ENCODE measurements at places on chromosomes 11 and 22.

GRCh38 chr11:115379528-115379927 lies 124.7 kb downstream of the CADM1 start:
- H3K4me1 ChIP-seq, result no peaks in the 10 kb centered on the region
- H3K36me3 ChIP-seq, result no peaks in the 10 kb centered on the region
- no peak overlapping the region for H3K27ac ChIP-seq
- DNase-seq, result no peak
- no peak overlapping the region for H3K4me3 ChIP-seq
- H3K27me3 ChIP-seq, result no peaks in the 10 kb centered on the region

- no peak for DNase-seq
- H3K27ac ChIP-seq, result no peak overlapping the region
- no peak overlapping the region for H3K4me3 ChIP-seq
- H3K27me3 ChIP-seq, result no peaks in the 10 kb centered on the region
- no peaks in the 10 kb centered on the region for H3K4me1 ChIP-seq
These were observed 1979.7 kb upstream of the RAG2 start for GRCh38 chr11:38577769-38578168.

DNA sequence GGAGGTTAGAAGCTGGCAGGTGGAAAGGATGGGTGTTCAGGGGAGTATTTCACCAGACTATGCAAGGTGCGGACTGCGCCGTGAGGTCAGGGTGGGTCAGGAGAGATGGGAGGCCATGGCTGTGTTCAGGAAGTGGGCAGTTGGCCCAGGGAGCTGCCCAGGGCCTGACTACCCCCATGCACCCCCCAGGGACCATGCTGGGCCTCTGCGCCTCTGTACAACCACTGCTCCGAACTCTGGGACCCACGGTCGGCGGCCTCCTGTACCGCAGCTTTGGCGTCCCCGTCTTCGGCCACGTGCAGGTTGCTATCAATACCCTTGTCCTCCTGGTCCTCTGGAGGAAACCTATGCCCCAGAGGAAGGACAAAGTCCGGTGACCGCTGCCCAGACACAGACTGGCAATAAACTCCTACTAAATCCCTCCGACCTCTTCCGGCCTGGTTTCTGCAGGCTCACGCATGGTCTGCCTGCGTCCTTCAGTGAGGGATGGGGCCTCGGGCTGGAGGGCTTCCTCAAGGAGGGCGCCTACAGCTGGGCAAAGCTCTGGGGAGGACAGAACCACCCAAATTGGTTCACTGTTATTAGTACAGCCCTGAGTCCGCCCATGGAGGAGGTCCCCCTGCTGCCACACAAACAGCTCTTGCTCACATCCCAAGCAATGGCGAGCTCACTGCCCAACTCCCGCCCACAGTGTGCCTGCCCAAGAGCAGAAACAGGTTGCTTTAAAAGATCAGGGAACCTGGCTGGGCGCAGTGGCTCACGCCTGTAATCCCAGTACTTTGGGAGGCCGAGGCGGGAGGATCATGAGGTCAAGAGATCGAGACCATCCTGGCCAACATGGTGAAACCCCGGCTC lies 4.2 kb downstream of the PHLDA2 start:
- peaks cover 29% of the 10 kb centered on the region for H3K27me3 ChIP-seq
- H3K27ac ChIP-seq, result no peak overlapping the region
- DNase-seq, result no peak

DNA sequence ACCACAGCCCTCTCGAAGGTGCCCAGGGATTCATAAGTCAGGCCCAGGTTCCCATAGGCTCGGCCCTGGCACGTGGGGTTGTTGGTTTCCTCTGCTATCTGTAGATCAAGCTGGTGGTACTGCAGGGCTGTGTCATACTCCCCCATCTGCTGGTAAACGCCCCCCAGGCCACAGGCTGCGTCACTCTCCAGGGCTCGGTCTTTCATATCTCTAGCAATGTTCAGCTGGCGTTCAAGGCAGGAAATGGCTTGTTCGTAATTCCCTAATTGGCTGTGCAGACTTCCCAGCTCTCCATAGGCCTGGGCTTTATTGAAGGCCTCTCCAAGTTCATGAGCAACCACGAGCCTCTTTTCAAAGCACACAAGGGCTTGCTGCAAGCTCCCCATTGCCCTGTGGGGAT lies 186.4 kb upstream of the PITPNB start:
- H3K36me3 ChIP-seq, result peaks cover 14% of the 10 kb centered on the region
- H3K4me1 ChIP-seq, result no peaks in the 10 kb centered on the region
- no peaks in the 10 kb centered on the region for H3K27me3 ChIP-seq
- no peak overlapping the region for H3K4me3 ChIP-seq
- H3K27ac ChIP-seq, result no peak overlapping the region
- DNase-seq, result no peak

- H3K4me1 ChIP-seq, result peaks cover 3% of the 10 kb centered on the region
- DNase-seq, result no peak
- no peaks in the 10 kb centered on the region for H3K36me3 ChIP-seq
- H3K27ac ChIP-seq, result no peak overlapping the region
- no peak overlapping the region for H3K4me3 ChIP-seq
These were observed 72.3 kb downstream of the ADM start for GRCh38 chr11:10377183-10377582.

- no peaks in the 10 kb centered on the region for H3K27me3 ChIP-seq
- no peak for DNase-seq
- H3K4me3 ChIP-seq, result no peak overlapping the region
- H3K27ac ChIP-seq, result no peak overlapping the region
- no peaks in the 10 kb centered on the region for H3K4me1 ChIP-seq
These were observed 49.3 kb downstream of the LRP5 start for GRCh38 chr11:68361702-68362101.

DNA sequence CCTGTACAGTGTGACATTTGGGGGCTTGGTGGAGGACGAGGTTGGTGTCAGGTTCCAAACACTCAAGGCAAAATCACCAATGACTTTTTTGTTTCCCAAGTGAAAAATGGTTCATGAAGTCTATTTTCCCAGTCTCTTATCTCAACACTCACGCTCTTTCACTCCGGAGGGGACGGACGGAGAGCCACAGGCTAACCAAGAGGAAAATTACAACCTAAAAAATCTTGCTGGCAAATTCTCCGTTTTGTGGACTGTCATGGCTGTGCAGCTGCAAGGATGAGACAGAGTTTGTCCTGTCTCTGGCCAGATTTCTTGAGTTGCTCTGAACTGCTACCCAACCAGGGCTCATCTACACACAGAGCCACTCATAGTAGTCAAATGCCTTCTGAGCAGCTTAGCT lies 101.2 kb downstream of the ABTB2 start:
- no peaks in the 10 kb centered on the region for H3K36me3 ChIP-seq
- peaks cover 10% of the 10 kb centered on the region for H3K4me1 ChIP-seq
- H3K27me3 ChIP-seq, result no peaks in the 10 kb centered on the region
- no peak for DNase-seq

DNA sequence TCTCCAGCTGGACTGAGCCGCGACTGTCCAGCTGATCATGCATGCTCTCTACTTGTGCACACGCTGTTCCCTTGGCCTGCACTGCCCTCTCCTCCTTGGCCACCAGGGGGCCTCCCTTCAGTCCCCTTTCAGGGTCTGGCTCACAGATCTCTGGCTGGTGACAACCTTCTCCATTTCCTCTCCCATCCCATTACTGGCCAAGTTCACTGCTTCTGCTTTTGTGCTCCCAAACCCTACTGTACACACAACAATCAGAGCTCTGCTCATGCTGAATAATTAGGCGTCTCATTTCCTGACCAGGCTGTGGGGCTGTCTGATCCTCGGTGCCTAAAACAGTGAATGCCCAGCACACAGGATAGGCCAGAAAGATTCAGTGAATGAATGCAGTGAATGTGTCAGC lies 224.0 kb upstream of the NARS2 start:
- DNase-seq, result no peak
- peaks cover 30% of the 10 kb centered on the region for H3K4me1 ChIP-seq
- no peak overlapping the region for H3K4me3 ChIP-seq
- H3K27me3 ChIP-seq, result peaks cover 2% of the 10 kb centered on the region
- H3K36me3 ChIP-seq, result peaks cover 12% of the 10 kb centered on the region

GRCh38 chr22:30265823-30266444 lies 717 bp downstream of the OSM start:
- no peak overlapping the region for H3K27ac ChIP-seq
- no peak overlapping the region for H3K4me3 ChIP-seq
- peaks cover 12% of the 10 kb centered on the region for H3K4me1 ChIP-seq
- no peak for DNase-seq
- no peaks in the 10 kb centered on the region for H3K36me3 ChIP-seq
- H3K27me3 ChIP-seq, result no peaks in the 10 kb centered on the region

DNA sequence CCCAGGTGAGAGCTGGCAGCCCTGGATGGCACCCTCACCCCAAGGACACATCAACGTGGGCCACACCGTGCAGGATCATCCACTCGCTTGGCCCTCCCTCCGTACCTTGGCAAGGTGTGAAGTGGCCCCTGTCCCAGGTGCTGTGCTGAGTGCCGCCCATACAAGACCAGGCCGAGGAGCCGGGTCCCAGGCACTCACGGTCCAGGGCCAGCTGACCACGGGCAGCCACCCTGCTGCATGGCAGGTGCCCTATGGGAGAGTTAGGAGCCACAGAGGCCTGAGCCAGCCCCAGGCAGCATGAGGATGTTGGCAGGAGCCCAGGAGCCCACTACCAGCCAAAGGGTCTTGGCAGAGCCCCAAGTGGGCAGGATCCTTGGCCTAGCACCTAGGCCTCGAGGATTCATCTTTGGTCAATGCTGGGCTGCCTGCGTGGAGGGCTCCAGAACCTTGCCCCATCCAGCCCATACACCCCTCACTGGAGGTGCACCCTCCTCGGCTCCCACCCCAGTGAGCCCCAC lies 19.6 kb downstream of the RTN4R start:
- H3K27ac ChIP-seq, result peak overlapping the region; percentile 75
- H3K36me3 ChIP-seq, result peaks cover 27% of the 10 kb centered on the region
- H3K27me3 ChIP-seq, result no peaks in the 10 kb centered on the region
- H3K4me3 ChIP-seq, result no peak overlapping the region
- DNase-seq, result no peak

GRCh38 chr22:39296535-39296934 lies 22.9 kb downstream of the RPL3 start:
- no peak for DNase-seq
- H3K27ac ChIP-seq, result no peak overlapping the region
- peaks cover 4% of the 10 kb centered on the region for H3K36me3 ChIP-seq
- H3K27me3 ChIP-seq, result no peaks in the 10 kb centered on the region
- H3K4me1 ChIP-seq, result peaks cover 59% of the 10 kb centered on the region

- H3K4me3 ChIP-seq, result no peak overlapping the region
- no peak overlapping the region for H3K27ac ChIP-seq
- no peaks in the 10 kb centered on the region for H3K27me3 ChIP-seq
- no peak for DNase-seq
These were observed 58.0 kb upstream of the KIRREL3 start for GRCh38 chr11:127058524-127058923.

GRCh38 chr22:32684148-32684821 lies 117.2 kb upstream of the TIMP3 start:
- no peaks in the 10 kb centered on the region for H3K4me1 ChIP-seq
- H3K27me3 ChIP-seq, result no peaks in the 10 kb centered on the region
- no peak overlapping the region for H3K4me3 ChIP-seq
- H3K27ac ChIP-seq, result no peak overlapping the region

Measured in spinal cord (tissue), 10 donors.